ENCODE measurements at places on chromosomes 6 and 20.
A peak's percentile ranks its signal among the peaks of the same experiment; 100 is the strongest.

DNA sequence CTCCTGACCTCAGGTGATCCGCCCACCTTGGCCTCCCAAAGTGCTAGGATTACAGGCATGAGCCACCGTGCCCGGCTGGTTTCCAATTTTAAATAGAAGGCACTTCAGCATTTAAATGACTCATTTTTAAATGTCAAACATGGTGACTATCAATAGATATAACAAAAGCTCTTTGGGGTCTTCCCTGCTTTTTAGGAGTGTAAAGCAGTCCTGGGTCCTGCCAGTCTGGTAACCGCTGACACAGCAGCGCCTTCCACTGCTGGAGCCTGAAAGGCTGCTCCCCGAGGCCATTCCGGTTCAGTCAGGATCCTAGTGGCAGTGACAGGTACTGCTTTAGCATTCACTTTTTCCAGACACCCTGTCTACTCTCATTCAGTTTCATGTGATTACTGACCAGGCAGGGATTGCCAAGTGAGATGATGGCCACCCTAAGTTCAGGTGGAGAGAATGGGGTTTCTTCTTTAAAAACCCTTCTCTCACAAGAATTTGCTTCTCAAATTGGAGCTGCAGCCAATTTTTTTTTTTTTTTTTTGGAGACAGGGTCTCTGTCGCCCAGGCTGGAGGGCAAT is 5.1 kb downstream of the DIDO1 start:
- peak; percentile 45 for DNase-seq

GRCh38 chr6:157513619-157514485 is 132.9 kb downstream of the ZDHHC14 start:
- DNase-seq, result no peak

GRCh38 chr6:43989581-43990146 is 137.6 kb downstream of the MRPL14 start:
- peak; percentile 59 for DNase-seq

- no peak for DNase-seq
These were observed 44.5 kb downstream of the NCOA7 start for GRCh38 chr6:125835221-125835744.

GRCh38 chr6:3746119-3746691 is 5.3 kb downstream of the PXDC1 start:
- DNase-seq, result no peak

GRCh38 chr20:58694241-58695083 is 1.9 kb downstream of the NPEPL1 start:
- DNase-seq, result no peak
